ENCODE measurements at places on chromosomes 6 and 20.

DNA sequence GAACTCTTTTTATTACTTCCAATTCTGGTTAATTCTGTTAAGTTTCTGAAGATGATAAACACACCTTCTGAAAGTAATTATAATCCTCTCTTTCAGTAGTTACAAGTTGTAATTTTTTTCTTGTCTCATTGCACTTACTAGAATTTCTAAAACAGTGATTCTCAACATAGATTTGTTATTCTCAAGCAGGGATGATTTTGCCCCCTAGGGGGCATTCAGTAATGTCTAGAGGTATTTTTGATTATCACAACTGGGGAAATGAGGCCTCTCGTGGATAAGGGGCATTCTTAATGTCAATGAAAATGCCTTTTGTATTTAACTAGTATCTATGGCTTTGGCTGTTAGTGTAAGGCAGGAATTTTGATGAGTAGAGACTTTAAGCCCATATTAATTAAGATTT lies 39.4 kb upstream of the MAFB start:
- DNase-seq, result no peak

DNA sequence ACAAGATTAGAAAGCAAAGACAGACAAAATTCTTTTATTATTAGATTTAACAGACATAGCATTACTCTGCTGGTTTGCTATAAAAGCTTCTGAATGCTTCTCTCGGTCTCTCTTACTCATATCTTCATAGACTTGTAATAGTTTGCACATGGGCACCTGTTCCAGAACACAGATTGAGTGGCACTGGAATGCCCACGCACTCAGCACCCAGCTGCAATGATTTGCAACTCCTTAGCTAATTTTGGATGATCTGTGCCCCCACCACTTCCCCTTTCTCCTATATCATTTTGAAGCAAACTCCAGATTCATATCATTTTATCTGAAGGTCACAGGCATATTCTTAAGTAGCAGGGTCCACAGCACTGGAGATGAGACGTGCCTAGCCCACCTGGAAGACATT lies 148.8 kb downstream of the CFAP61 start:
- no peak for DNase-seq

GRCh38 chr6:69285054-69285453 lies 511.8 kb downstream of the LMBRD1 start:
- DNase-seq, result no peak

GRCh38 chr20:1648101-1648500 lies 9.5 kb downstream of the SIRPG start:
- DNase-seq, result no peak

DNA sequence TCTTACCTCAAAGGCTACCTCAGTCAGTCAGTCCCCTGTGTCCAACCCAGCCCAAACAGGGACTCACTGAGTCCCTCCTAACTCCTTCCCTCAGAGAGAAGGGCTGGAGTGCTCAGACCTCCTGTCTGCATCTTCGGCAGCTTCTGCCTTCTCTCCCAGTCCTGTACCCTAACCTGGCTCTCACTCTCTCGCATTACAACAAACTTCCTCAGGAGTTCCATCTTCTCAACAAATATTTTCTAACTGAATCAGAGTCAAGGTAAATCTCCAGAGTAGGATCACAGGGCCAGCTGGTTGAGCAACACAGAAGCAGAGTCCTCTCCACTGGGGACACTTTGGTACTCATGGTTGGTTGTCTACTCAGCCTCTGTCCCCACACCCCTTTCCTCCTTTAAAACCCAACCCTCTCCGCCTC lies 92.3 kb downstream of the MRPL14 start:
- no peak for DNase-seq

DNA sequence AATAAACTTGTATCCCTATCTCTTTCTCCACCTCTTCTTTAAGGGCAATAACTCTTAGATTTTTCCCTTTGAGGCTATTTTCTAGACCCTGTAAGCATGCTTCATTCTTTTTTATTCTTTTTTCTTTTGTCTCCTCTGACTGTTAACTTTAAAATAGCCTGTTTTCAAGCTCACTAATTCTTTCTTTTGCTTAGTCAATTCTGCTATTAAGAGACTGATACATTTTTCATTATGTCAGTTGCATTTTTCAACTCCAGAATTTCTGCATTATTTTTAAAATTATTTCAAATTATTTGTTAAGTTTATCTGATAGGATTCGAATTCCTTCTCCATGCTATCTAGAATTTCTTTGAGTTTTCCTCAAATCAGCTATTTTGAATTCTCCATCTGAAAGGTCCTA lies 84.0 kb downstream of the CFAP61 start:
- DNase-seq, result no peak

- DNase-seq, result no peak
Observed at GRCh38 chr6:150868759-150869158, 3.3 kb downstream of the MTHFD1L start.

DNA sequence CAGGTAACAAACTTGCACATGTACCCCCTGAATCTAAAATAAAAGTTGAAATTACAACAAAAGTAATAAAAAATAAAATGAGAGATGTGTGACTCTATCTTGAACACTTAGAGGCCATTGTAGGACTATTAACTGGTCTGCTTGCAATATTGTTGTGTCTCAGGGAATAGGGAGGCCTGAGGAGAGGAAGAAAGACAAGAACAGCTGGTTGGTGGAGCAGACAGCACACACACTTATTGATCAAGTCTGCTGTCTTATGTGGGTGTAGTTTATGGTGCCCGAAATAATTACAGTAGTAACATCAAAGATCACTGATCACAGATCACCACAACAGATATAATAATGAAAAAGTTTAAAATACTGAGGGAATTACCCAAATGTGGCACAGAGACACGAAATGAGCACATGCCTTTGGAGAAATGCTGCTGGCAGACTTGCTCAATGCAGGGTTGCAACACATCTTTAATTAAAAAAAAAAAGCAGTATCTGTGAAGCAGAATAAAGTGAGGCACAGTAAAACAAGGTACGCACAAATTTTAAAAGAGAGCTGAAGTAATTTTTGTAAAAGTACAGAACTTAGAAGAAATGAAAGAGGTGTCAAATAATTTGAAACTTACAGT lies 110.1 kb upstream of the HDAC2 start:
- DNase-seq, result no peak

GRCh38 chr6:85421181-85421580 lies 28.7 kb upstream of the NT5E start:
- no peak for DNase-seq
